ENCODE measurements at places on chromosomes 4 and X.

- no peak for DNase-seq
Measured at GRCh38 chrX:88940904-88941303, 193.9 kb downstream of the CPXCR1 start.

DNA sequence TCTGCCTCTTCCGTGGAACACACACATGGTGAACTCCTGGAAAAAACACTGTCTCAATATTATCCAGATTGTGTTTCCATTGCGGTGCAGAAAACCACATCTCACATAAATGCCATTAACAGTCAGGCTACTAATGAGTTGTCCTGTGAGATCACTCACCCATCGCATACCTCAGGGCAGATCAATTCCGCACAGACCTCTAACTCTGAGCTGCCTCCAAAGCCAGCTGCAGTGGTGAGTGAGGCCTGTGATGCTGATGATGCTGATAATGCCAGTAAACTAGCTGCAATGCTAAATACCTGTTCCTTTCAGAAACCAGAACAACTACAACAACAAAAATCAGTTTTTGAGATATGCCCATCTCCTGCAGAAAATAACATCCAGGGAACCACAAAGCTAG lies 87.9 kb downstream of the TET2 start:
- no peak for DNase-seq

- peak; percentile 12 for DNase-seq
Measured at GRCh38 chr4:7630568-7631287, 196.0 kb upstream of the PSAPL1 start.

DNA sequence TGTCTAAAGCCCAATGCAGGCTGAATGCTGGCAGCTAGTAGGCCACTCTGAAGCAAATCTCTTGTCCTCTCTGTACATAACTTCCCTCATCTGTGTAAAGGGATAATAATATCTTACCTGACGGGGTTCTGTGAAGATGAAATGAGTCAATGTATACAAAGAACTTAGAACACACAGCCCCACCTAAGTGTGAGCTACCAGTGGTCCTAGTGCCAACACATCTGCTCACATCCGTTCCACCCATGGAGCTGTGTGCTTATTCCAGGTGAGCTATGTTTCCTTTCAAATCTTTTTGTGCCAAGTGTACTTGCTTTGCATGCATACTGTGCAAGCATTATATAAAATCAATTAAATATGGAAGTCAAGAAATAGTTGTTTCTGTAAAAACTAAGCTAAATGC lies 116.4 kb downstream of the TSPAN5 start:
- DNase-seq: no peak

DNA sequence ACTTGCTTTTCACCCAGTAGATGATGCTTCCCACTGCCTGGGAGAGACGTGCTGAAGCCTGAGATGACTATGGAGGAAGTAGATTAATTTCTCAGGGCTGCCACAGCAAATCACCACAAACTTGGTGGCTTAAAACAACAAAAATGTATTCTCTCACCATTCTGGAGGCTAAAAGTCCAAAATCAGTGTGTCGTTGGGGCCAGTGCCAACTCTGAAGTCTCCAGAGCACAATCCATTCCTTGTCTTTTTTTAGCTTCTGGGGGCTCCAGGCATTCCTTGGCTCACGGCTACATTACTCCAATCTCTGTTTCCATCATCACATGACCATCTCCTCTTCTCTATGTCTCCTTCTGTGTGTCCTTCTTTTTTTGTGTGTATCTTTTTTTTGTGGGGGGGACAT lies 105.8 kb upstream of the C1QTNF7 start:
- DNase-seq: no peak

DNA sequence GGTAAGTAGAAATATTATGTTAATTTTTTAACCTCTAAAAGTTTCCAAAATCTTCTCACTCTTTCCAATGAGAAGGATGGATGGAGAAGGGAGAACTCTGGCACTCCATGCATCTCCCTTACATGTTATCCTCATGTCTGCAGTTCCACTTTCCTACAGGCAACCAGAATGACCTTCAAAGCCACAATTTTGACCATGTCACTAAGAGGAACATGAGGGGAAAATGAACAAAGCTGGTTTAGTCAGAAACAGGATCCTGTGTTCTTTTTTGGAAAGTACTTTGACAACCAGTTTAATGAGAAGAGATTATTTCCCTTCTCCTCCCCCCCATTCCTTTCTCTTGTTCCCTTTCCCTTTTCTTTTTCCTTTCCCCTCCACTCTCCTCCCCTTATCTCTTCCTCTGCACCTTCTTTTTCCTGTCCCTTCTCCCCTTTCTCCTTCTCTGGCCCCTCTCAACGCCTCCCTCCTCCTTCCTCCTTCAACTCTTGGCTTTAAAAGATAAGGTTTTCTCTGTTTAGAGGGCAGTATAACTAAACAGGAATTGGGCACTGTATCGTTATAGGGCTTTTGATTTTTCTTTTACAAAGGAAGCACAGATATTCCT lies 42.5 kb downstream of the DTHD1 start:
- no peak for DNase-seq

- no peak for DNase-seq
Measured at GRCh38 chr4:73711989-73712388, 28.4 kb upstream of the CXCL8 start.

GRCh38 chr4:62474802-62475201 lies 1274.7 kb downstream of the ADGRL3 start:
- no peak for DNase-seq

- DNase-seq: no peak
Measured at GRCh38 chr4:68349279-68349648, 626 bp downstream of the YTHDC1 start.

GRCh38 chr4:147492761-147493160 lies 11.9 kb downstream of the EDNRA start:
- no peak for DNase-seq

- DNase-seq: no peak
Measured at GRCh38 chrX:119753001-119753400, 5.4 kb upstream of the SOWAHD start.

DNA sequence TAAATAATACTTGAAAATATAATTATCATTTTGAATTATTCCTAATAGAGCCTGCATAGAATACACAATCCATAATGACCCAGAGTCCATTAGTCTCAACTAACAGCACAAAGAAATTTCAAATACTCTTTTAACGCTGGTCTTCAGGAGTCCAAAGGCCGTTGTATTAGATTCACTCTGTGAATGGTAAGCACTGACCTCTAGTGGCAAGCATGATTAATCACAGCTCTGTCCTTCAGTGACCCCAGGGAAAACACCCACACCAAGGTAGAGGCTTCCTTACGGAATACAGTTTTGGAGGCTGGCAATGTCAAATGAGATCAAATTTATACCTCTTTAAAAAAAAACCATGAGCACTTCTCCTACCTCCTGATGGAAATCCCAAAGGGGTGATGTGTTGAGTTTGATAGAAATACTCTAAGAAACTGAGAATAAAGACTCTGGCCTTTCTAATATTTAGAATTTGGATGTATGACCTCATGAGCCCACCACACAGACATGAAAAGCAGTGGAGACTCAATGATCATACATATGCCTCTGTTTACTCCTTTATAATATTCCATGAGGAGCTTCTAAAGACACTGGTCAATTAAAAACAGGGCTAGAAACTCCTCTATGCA lies 147.2 kb upstream of the DKK2 start:
- no peak for DNase-seq

Data from NCI-H1694 (cell line).